PC-3 (cell line): ENCODE measurements at places on chromosomes 4 and X. TPM values are rescaled to one million over a fixed set of nuclear protein-coding genes. Genes with fewer than 3 reads are reported as not detected.

DNA sequence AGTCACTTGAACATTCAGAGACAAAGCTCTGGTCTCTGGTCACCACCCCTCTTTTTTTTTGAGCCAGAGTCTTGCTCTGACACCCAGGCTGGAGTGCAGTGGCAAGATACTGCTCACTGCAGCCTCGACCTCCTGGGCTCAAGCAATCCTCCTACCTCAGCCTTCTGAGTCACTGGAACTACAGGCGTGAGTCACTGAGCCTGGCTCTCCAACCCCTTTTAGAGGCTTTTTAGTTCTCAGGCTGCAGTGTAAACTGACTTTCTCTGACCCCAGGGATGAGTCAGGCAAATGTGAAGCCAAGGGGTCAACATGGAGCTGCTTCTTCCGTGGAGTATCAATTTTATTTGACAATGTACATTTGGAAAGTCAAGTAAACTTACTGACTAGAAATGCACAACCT, 229.2 kb downstream of the PTTG2 start:
- H3K27me3 ChIP-seq: no peaks in the 10 kb centered on the region
- peaks cover 28% of the 10 kb centered on the region for H3K4me1 ChIP-seq
- peak; percentile 89 for DNase-seq
- H3K36me3 ChIP-seq: no peaks in the 10 kb centered on the region
- H3K4me3 ChIP-seq: peak overlapping the region; percentile 31; the same call in 1 of the 2 replicates

GRCh38 chr4:73432169-73433000, 3.6 kb upstream of the AFP start:
- DNase-seq: no peak
- H3K27ac ChIP-seq: no peak overlapping the region
- no peak overlapping the region for H3K4me3 ChIP-seq
- peaks cover 65% of the 10 kb centered on the region for H3K27me3 ChIP-seq
- H3K36me3 ChIP-seq: no peaks in the 10 kb centered on the region
- no peaks in the 10 kb centered on the region for H3K4me1 ChIP-seq

DNA sequence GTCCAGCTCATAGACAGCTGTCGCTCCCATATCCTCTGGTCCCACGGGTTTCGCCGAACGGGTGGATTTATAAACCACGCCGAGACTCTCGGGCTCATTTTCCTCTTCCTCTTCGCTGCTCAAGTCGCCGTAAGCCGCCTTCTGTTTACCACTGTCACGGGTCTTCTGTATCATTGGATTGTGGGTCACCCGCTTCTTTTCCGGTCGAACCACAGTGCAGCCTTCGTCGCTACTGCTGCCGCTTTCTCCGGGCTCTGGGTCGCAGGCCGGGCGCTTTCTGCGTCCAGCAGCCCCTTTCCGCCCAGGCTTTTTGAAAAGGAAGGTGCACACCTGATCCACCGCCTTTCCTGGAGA, 311 bp downstream of the RNF113A start:
- H3K4me1 ChIP-seq: peaks cover 5% of the 10 kb centered on the region
- H3K4me3 ChIP-seq: peak overlapping the region; percentile 99
- DNase-seq: no peak
- peaks cover 6% of the 10 kb centered on the region for H3K36me3 ChIP-seq
- no peaks in the 10 kb centered on the region for H3K27me3 ChIP-seq
- peak overlapping the region; percentile 84 for H3K27ac ChIP-seq

GRCh38 chr4:35697210-35697736, 547.0 kb downstream of the ARAP2 start:
- H3K36me3 ChIP-seq: no peaks in the 10 kb centered on the region
- no peak overlapping the region for H3K4me3 ChIP-seq
- H3K27ac ChIP-seq: no peak overlapping the region
- no peaks in the 10 kb centered on the region for H3K4me1 ChIP-seq
- H3K27me3 ChIP-seq: no peaks in the 10 kb centered on the region

Gene SLC25A53
- total RNA-seq: 6.6 and 12.4 TPM in 2 replicates

Gene L1CAM
- total RNA-seq: 5.2 and 11.2 TPM in 2 replicates

DNA sequence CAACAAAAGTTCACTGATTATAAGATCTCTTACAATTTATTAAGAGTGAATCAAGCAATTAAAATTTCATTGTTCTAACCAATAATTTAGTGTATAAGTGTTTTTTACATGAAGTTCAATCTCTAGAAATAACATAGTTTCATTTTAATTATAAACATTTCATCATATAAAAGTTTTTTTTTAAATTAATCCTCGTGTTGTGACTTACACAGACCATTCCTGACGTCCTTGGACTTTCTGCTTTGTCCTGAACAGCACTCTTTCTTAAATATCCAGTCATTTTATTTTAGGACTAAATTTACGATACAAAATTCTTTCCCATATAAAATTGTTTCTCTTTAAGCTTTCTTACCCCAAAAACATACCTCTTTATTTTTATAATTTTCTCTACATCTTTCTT, 841.7 kb upstream of the POU3F4 start:
- DNase-seq: no peak
- H3K36me3 ChIP-seq: no peaks in the 10 kb centered on the region
- no peaks in the 10 kb centered on the region for H3K4me1 ChIP-seq
- H3K27me3 ChIP-seq: no peaks in the 10 kb centered on the region

DNA sequence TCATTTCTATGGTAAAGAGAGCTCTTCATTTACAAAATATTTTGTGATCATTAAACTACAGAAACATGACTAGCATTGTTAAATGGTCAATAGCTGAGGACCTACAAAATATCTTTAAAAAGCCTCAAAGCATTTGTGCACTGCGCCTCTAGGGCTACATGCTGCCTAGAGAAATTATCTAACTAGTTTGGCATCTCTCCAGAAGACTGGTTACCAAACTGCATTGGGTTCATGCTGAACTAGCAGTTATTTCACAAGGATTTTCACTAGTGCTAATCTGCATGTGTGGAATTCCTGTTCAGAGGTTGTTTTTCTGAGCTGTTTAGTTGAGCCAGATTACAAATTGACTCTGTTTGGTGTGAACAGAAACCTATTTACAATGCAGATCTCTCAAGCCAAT, 58.5 kb upstream of the PITX2 start:
- DNase-seq: no peak
- no peaks in the 10 kb centered on the region for H3K36me3 ChIP-seq
- H3K27ac ChIP-seq: no peak overlapping the region
- 0 out of 2 replicates have a peak, but pooled peaks cover 7% of the 10 kb centered on the region for H3K4me1 ChIP-seq
- peaks cover 44% of the 10 kb centered on the region for H3K27me3 ChIP-seq

GRCh38 chr4:176758731-176759130, 34.0 kb downstream of the VEGFC start:
- H3K36me3 ChIP-seq: no peaks in the 10 kb centered on the region
- H3K4me1 ChIP-seq: 0 out of 2 replicates have a peak, but pooled peaks cover 4% of the 10 kb centered on the region
- no peak overlapping the region for H3K27ac ChIP-seq
- DNase-seq: no peak
- H3K4me3 ChIP-seq: no peak overlapping the region

Gene ATOH1
- not detected in 2 replicates for total RNA-seq
